ENCODE measurements at places on chromosomes 7 and 10.

DNA sequence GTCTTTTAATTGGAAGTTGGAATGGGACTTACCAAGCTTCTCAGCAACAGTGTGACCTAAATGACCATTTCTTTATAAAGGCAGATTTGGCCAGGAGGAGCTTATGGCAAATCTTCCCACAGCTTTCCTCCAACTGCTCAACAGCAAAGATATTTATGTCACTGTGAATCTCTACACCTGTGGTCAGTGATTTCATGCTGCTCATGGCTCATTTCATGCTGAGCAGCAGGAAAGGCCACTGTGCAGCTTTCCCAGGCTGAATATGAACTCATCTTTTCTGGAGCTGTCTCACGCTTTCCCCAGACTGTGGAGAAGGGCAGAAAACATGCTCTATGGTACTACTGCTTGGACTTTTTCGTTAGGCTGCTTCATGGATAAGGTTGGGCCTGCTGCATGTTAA lies 29.8 kb downstream of the CALCR start:
- no peak for DNase-seq

DNA sequence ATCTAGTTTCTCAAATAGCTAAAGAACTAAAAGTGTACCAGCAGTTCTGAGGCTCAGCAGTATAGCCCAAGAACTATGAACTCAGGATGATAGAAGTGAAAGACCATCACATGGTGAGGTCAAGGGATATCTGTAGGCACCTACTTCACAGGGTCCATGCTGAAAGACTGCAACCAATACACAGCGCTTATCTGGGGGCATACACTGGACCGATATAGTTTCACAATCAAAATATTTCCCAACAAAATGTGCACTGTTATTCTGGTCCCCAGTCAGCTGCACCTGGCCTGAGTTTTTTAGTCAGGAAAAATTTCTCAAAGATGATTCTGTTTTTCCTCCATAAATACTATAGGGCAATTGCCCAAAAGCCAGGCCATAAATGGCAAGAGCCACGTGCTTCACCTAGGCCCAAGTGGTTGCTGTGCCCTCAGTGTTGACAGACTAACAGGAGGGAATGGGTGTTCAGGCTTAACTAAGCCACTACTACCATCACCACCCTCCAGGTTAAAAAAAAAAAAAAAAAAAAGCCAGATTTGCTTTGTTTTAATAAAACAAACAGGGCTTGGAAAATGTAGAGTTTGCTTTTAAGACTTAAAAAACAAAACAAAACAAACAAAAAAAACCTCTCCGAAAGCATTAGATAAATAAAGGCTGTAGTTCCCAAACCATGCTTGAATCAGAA lies 58.5 kb downstream of the OGDH start:
- DNase-seq = no peak

DNA sequence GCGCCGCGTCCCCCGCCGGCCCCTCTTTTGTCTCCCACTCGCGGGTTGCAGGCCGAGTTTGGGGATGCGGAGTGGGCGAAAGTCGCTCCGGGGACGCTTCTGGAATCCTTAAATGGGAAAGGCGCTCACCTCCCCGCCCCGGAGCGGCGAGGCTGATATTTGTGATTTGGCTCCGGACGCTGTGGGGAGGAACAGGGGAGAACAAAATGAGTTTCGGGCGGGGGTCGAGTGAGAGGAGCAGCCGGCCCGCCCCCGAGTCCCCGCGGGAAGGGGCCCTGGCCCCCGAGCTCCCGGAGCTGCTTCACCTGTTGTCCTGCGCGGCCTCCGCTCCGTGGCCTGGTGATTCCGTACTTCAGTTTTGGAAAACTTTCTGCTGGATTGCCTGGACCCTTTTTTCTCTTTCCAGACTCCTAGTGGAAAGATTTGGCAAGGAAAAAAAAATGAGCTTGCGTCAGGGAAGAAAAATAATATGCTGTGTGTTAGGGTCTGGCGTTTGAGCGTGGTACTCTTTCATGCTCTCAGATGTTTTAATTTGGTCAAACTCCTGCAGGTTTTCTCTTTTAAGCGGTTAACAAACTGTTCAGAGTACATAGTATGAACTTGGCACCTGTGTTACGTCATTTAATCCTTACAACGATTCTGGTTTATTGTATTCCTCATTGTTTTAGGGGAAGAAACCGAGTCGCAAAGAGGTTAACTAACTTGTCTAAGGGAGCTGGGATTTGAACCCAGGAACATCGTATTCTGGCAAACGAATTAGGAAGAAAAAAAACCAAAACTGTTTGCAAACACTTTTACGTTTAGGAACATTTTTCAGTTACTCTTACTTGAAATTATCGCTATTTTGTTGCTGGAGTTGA lies 924 bp downstream of the BMPR1A start:
- no peak for DNase-seq

DNA sequence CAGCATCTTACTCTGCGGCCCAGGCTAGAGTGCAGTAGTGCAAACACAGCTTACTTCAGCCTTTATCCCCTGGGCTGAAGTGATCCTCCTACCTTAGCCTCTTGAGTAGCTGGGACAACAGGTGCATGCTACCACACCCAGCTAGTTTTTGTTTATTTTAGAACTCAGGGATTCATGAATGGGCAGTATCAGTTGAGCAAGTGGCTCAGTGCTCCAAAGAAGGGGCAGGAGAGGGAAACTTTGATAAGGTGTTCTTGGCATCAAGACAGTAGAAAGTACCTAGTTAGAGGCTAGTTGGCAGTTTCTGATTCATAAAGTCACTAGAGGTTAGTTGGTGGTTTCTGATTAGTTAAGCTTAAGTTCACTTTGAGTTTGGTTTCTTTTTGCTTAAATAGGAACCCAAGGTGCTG lies 18.4 kb downstream of the TRIM24 start:
- no peak for DNase-seq

DNA sequence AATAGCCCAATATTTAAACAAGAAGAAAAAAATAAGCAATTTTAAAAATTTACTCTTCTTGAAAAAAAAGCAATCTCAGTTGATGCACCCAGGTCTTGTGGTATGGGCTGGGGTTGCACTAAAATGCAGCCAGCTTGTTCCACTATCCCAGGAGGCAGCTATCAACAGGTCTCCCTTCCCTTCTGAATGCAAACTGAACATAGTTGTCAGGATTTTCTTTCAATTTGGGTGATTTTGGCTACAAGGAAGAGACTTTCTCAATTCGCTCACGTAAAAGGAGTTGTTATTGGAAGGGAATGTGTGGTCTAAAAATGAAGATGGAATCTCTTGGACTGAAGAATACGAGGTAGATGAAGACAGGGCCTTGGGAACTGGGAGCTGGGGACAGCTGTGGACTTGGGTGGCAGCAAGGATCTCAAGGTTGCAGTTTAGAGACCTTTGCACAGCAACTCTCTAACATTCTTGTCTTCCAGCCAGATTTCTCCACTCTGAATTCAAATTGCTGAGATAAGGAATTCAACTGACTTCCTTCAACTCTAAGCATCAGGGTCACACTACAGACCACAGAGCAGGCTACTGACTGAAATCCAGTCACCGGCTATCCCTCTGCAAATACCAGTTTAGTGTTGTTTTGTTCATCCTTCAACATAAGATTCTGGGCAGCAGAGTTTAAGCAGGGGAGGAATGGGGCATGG lies 3.1 kb upstream of the TMEM26 start:
- no peak for DNase-seq

DNA sequence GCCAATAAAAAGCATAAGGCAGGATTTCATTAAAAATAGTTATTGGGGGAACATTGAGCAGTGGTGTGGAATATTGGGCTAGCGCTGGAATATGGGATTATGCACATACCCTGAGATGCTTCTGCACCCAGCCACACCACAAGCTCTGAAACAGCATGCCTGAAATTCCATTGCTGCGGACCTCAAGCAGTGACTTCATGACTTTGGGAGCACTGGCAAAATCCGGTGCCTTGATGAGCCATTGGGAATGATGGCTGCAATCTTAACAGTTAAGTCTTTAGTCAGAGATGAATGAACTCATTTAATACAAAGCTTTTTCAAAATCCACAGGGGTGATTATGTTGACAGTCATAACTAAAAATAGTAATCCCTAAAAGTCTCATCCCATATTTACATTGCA lies 274.7 kb upstream of the MTPN start:
- DNase-seq = no peak

GRCh38 chr7:135328053-135328452 lies 94.4 kb downstream of the STRA8 start:
- no peak for DNase-seq

DNA sequence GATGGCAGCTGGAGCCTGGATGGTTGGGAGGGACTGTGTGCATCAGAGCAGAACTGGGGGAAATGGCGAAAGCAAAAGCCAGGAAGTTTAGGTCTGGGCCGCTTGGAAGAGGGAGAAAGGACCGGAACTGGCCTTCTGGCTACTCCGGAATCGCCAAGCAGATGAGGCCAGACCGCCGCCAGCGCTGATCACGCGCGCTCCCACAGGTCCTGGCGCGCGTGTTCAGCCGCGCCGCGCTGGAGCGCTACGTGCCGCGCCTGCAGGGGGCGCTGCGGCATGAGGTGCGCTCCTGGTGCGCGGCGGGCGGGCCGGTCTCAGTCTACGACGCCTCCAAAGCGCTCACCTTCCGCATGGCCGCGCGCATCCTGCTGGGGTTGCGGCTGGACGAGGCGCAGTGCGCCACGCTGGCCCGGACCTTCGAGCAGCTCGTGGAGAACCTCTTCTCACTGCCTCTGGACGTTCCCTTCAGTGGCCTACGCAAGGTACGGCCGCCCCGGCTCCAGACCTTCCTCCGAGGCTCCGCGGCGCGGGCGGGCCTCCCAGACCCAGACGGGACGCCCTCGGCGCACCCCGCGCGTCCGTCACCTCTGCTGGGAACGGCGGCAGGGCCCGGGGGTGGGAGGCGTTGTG lies 2.0 kb downstream of the CYP26C1 start:
- no peak for DNase-seq

GRCh38 chr10:112394475-112394875 lies 20.6 kb downstream of the ACSL5 start:
- no peak for DNase-seq

DNA sequence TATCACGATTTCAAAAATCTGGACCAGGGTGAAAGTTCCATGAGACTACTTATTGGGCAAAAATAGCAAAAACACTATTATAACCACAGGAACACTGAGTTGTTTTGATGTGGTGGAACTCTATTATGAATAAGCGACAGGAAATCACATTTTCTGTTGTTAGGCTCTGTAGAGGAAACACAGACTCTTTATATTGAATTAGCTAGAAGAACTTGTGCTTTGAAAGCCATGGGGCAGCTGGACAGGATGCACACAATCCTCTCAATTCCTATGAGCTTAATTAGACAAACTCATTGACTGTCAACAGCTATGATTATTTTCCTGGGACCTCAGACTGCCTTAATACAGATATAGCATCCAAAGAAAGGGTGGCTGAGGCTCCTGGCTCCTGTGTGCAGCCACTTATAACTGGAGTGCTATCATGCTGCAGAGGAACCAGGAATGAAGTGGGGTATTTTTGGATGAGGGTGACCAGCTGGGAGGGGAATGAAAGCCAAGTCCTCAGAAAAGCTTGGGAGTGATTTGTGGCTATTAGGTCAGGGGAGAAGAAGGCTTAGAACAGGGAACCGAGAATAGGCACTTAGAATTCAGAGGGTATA lies 657.3 kb downstream of the TYW1 start:
- DNase-seq = no peak

- DNase-seq = no peak
These were observed 8.6 kb downstream of the STAM start for GRCh38 chr10:17652585-17652984.

GRCh38 chr10:45373576-45374349 lies at the start of gene ALOX5:
Gene ALOX5, plus strand, starts transcription at chr10:45374216. Its CDS starts 64 bp downstream, at chr10:45374280.
- peak; percentile 34 for DNase-seq

- DNase-seq = no peak
These were observed 274.6 kb upstream of the ZNF32 start for GRCh38 chr10:43923328-43923727.

GRCh38 chr7:23106823-23107663 lies 1.5 kb downstream of the KLHL7 start:
- no peak for DNase-seq

GRCh38 chr10:84254552-84255478 lies 10.0 kb downstream of the RGR start:
- no peak for DNase-seq

DNA sequence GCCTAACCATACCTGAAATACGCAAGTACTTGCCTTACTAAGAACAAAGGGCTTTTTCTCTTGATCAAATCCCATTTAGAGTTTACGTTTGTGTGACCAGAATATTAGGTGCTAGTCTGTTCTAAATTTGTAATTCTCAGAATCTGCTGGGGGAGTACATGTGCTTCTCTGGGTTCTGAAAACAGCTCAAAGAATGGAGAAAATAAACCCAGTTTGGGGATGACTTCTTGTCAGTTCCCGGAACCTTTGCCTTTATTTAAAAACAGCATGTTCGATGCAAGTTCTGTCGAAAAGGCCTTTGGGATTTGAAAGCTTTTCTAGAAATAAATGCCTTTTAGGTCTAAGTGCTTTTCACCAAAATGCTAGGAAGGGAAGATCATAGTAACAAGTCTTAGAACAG lies 147.0 kb downstream of the ARID5B start:
- no peak for DNase-seq

DNA sequence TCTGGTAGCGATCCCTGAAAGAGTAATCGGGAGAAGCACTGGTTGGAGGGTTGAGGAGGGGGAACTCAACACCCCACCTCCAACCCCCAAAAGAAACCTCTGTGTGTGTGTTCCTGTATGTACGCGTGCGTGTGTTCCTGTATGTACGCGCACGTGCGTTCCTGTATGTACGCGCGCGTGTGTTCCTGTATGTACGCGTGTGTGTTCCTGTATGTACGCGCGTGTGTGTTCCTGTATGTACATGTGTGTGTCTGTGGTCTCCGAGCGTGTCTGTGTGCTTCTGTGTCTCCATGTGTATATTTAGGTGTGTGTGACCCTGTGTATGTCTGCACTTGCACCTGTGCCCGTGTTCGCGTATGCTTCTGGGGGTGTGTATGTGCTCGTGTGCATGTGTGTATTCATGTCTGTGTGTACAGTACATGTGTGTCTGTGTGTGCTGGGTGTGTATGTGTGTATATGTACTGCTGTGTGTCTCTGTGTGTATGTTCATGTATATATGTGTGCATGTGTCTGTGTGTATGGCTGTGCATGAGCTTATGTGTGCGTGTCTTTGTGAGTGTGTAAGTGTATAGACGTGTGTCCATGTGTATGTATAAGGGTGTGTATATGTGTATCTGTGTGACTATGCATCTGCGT lies 42.9 kb upstream of the KLF6 start:
- no peak for DNase-seq

GRCh38 chr7:157291404-157292080 lies 45.3 kb upstream of the DNAJB6 start:
- DNase-seq = no peak

Data from NCI-H1930 (cell line).